ENCODE measurements at places on chromosomes 11 and 22.

- no peak for DNase-seq
Observed at GRCh38 chr11:116371146-116371545, 401.6 kb downstream of the BUD13 start.

DNA sequence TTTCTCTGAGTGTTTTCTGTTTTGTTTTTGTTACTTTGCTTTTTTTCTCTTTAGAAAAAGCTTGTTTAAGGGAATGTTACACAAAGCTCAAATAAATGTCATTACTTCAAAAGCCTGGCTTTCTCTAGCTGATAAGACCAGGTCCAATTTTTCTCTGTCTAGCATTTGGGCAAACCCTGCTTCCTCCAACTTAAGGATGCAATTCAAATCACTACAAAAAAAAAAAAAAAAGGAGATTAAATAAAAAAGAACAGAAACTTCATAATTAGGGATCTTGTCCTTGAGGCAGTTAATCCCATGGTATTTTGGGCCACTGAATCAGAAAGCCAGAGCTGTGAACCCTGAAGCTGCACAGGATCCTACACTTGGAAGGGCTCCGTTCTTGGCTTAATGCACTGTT is 480.8 kb upstream of the KIRREL3 start:
- no peak for DNase-seq

DNA sequence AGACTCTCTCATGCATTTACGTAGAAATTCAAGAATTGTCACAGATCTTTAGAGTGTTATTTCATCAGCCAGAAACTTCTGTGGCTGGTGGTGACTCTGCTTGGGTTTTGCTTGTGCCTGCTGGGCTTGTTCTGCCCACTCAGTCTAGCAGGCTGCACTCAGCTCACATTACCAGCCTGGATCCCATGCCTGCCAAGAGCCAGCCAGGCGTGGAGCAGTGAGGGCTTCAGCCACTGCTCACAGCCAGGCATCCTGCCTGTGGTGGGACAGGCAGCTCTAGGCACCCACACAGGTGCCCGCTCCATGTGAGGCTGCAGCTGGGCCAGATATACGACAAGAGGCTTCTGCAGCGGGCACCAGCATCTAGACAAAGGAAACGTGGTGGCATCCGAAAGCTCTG is 1213.3 kb upstream of the RAG2 start:
- DNase-seq = no peak

DNA sequence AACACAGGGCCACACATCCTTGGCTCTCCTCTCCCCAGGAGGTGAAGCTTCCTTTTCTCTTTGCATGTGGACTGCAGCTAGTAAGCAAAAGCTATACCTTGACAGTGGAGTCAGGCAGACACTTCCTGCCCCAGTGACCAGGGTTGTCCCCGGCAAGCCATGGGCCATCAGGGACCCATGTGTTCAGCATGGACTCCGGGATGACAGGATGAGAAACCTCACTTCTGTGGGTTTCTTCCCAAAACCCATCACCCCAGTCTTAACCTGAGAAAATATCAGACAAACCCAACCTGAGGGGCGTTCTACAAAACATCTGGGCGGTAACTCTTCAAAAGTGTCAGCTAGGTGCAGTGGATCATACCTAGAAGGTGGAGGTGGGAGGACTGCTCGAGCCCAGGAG is 40.2 kb downstream of the GNB1L start:
- DNase-seq = no peak

- DNase-seq = no peak
Observed at GRCh38 chr11:70675697-70676374, 277.5 kb downstream of the CTTN start.

DNA sequence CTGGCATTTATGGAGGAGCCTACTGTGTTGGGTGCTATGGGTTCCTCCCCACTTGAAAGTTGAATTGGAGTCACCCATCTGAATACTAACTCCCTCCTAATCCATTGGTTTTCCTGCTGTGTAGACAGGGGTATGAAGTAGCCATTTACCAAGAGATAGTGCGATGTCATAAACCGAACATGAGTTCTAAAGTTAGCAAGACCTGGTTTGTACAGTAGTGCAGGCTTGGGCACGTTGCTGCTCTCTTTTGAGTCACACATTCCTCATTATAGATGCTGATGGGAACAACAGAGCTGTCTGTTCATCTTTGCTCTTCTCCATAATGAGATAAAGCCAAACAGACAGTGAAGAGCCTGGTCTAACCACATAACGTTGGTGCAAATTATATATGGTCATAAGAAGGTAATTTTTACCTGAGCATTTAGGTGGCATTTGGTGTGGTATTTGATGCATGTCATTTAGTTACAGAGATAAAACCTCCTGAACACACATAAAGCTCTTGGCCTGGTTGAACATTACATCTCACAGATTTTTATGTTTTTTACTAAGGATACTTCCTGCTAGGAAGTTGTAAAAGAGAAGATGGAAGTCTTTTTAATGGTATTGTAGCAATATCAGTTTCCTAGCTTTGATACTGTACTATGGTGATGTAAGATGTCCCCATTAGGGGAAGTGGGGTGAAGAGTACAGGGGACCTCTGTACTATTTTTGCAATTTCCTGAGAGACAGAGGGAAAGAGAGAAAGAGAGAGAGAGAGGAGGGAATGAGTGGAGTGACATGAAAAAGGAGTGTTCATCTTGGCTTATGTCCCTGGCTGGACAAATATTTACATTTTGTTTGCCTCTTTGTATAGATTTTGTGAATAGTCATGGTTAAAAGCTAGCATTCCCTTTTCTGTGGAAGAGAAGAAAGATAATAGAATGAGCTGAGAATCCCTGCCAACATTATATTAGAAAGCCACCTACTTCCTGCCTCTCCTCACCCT is 27.9 kb downstream of the GRAP2 start:
- no peak for DNase-seq

GRCh38 chr11:76131142-76131541 is 75.2 kb downstream of the WNT11 start:
- DNase-seq = no peak
